Skeletal muscle tissue (tissue), 5 donors: ENCODE measurements at places on chromosomes 7 and 10. TPM values are rescaled to one million over a fixed set of nuclear protein-coding genes. Genes with fewer than 3 reads are reported as not detected.

C10orf120 gene
- not detected for total RNA-seq

ST7 gene
- total RNA-seq, result 23.0 TPM

FGFBP3 gene
- total RNA-seq, result 1.6 TPM

DNTT gene
- not detected for total RNA-seq

CYP17A1 gene
- total RNA-seq, result not detected

SLC26A3 gene
- total RNA-seq, result not detected

FRMD4A gene
- 19.3 TPM for total RNA-seq

ATOH7 gene
- total RNA-seq, result not detected

TLL2 gene
- 0.52 TPM for total RNA-seq

HOXA7 gene
- 1.6 TPM for total RNA-seq

ZFAND2A gene
- total RNA-seq, result 10.4 TPM

LGI1 gene
- 9.4 TPM for total RNA-seq

TAS2R5 gene
- 0.52 TPM for total RNA-seq

WDR86 gene
- total RNA-seq, result 4.7 TPM
